Common myeloid progenitor, CD34-positive (primary cell): ENCODE measurements at places on chromosomes 7 and 10.

DNA sequence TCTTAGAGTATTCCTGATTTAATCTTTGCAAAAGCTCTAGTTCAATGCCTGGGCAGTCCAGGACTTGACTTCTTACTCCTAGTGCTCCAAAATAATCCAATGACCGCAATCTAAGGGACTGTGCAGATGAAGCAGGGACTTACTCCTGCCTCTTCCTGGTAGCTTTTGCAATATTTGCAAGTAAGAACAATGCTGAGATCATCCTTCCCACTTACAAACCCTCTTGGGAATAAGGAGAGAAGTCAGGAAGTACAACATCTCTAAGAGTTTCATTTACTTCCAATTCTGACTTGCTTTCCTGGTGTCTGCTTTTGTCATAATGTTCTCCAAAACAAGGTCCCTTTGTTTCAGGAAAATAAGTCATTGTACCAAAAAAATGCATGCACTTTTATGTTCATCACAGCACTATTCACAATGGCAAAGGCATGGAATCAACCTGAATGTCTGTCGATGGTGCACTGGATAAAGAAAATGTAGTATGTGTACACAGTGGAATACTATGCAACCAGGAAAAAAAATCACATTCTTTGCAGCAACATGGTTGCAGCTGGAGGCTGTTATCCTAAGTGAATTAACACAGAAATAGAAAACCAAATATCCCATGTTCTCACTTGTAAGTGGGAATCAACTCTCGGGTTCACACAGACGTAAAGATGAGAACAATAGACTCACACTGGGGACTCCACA, 7.1 kb upstream of the KCNMA1 start:
- no peak for DNase-seq

DNA sequence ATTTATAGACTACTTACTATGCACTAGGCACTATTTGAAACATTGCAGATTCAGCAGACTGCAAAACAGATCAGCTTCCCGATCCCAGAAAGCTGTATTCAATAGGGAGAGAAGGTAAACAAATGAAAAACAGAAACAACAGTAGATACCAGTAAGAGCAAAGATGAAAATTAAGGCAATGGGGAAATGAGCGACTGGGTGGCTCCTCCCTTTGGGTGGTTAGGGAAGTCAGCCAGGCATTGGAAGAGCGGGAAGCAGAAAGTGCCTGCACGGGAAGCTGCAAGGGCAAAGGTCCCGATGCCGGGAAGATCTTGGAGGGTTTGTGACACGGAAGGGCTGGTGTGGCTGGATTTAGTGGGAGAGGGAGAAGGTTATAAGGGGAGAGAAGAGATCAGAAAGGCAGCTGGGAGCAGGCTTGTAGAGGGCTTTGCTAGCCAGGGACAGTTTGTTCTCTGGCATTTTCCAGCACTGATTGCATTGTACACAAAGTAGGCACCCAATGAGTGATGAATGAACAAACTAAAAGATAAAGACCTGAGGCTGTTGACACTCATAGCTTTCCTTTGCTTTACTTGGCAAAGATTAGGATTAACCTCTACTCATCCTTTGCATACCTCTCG, 67.8 kb downstream of the NAMPT start:
- no peak for DNase-seq

- no peak for DNase-seq
These were observed 19.6 kb downstream of the KLLN start for GRCh38 chr10:87843714-87844113.

GRCh38 chr10:77138541-77138940, 499.1 kb downstream of the KCNMA1 start:
- DNase-seq = no peak

DNA sequence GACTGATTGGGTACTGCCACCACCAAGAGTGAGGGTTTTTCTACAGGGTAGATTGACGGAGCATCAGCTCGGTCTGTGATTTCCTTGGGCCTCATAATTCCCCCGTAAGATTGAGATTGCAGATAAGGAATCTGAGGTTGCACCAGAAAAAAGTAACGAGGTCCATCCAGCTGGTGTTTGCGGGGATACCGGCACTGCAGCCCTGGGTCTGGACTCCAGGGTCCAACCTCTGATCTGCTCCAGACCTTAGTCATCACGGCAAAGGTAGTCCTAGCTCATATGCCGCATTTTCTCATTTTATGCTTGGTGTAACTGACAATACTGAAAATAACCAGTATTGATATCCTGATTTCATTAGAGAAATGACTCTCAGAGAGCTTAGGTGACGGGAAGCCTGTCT, 3.9 kb downstream of the CARD11 start:
- no peak for DNase-seq
